ENCODE measurements at places on chromosomes 4 and X.
A peak's percentile ranks its signal among the peaks of the same experiment; 100 is the strongest.

DNA sequence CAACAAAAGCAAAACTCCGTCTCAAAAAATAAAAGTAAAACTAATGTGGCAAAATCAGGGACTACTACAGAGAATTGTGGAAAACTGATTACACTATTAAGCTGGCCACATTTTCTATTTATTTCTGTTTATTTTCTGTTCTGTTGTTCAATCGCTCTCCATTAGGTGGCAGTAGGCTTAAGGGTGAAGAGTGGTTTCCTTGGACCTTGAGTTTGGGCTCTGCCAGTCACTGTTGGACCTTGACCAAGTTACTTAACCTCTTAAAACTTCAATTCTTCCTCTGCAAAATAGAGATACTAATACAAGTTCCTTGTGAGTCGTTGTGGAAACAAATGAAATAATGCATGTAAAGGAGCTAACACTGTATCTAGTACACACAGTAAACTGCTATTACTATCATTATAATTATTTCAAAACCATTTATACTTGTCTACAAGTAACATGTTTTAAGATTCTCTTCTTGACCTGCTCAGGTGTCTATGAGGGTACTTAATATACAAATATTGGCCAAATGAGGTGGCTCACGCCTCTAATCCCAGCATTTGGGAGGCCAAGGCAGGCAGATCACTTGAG lies 15.2 kb downstream of the HSD17B11 start:
- peak; percentile 49 for DNase-seq

DNA sequence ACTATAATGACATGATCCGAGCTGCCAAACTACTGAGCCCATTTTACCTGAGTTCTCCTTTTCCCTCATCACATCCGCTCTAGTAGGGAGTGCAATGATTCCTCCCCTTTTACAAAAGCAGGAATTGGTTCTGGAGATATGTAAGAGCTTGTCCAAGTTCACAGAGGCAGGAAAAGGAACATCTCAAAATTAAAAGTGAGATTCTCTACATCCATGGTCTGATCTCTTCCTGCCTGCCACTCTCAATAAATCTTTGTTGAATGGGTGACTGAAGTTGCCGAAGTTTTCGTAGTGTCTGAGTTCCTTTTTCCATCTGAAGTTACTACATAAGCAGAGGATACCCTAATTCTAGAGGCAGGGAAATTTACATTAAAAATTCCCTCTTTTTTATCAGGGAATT lies at the start of gene FGFBP1:
Gene FGFBP1 (minus strand): TSS at position 101 of the 400 bp plus-strand sequence. CDS start 2,108 bp downstream, outside the sequence.
- no peak for DNase-seq

- DNase-seq: no peak
Measured at GRCh38 chr4:38489011-38489861, 174.8 kb upstream of the KLF3 start.

DNA sequence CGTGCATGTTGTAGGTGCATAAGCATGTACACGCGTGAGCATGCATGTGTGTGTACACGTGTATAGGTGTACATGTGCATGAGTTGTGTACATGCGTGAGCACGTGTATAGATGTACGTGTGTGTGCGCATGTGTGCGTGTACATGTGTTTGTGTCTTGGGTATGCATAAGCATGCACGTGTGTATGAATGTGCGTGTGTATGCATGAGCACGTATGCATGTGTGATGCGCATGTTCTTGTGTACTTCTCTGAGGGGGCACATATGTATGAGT lies 9.0 kb downstream of the NAT8L start:
- no peak for DNase-seq

DNA sequence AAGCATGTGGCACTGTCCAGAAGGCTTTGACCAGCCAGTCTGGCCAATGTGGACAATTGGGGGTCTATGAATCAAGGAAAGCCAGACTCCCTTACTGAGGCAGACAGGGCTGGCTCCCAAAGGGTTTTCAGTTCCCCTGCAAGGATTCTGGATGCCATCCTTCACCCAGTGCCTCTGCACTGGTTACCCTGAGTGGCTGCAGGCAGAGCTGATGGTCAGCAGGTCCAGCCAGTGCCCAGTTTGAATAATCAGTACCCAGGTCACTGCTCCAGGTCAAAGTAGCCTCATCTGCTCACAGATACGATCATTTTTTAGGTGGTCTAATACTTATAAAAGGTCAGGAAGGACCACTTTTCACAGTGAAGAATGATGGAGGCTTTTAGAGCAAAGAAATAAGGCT lies 52.2 kb upstream of the MAMLD1 start:
- DNase-seq: no peak

DNA sequence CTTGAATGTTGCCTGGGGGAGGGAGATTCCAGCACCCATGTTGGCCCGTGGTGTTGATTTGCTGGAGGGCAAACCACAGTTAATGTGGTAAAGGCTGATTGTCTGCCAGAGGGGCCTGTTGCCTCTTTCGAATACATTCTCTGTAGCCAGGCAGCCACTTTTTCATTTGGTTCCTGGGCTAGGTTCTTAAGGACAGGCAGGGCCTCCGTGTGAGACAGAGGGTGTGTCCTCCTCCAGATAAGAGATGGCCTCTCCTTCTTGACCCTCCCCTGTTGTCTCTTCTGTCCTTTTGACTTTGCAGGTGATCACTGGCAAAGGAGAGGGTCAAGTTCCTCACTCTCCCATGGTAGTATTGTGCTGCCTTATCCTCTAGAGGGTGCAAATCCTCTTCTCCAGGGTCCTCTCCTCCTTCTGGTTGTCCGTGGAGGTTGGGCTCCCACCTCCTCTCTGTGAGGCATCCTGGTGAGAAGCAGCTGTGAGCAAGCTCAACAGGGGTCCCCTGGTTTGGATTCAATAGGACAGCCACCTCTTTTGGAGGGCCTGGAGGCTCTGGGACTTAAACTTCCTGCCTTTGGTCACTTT lies 44.9 kb downstream of the ZNF182 start:
- DNase-seq: no peak

DNA sequence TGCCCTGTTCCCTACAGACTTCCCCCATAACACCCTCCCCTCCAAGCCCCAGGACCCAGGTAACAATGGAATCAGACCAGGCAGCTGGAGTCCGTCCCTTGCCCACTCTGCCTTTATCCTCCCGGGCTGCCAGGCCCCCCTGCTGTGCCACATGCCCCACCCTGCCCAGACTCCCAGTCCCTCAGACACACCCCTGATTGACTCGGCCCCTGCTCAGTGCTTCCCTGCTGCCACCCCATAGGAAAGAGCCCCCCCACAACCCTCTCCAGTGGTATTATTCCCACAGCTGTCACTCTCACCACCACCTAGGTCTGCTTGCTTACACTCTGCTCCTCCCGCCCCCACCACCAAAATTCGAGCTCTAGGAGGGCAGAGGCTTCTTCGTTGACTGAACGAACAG lies 4.7 kb upstream of the NAA10 start:
- DNase-seq: no peak

DNA sequence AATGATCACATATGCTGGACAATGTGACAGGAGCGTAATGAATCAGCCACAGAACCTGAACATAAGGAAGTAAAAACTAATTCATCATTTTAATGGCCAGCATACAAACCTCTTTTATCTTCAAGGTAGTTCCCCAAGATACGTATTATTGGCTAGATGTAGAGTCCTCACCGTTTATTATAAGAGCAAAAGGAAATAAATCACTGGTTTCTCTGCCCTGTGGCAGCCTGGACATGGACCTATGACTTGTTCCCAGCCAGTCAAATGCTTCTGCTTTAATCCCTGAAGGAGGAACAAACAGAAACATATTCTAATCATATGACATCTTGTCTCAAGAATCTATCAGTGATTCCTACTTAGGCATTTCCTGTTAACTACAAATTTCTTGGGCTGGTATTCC lies 86.8 kb upstream of the FAM241A start:
- peak; percentile 22 for DNase-seq

GRCh38 chrX:52983321-52984000 lies 25.1 kb upstream of the FAM156A start:
- no peak for DNase-seq

DNA sequence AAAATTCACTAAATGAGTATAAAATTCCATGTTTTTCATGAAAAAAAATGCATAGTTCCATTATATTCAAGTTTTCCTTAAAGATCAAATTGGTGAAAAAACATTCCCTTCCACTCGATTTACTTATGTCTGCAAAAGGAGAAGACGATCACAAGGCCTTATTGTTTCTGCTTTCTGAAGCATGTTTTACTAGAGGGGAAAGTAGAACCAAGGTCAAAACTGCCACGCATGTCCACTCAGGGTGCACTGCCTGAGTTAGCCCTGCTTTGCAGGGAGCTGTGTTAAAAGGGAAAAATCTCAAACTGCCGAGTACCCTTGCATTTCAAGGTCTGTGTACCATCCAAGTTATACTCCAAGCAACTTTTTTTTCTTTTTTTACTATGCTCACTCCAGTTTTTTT lies 57.2 kb downstream of the TRAPPC11 start:
- DNase-seq: no peak

- no peak for DNase-seq
Measured at GRCh38 chrX:133402830-133403625, 12.3 kb downstream of the GPC4 start.
